ENCODE measurements at places on chromosomes 2 and 18. TPM values are rescaled to one million over a fixed set of nuclear protein-coding genes. Genes with fewer than 3 reads are reported as not detected.

The TSPYL6 gene
- not detected for total RNA-seq

The GREB1L gene
- 2.2 TPM for total RNA-seq

The CD207 gene
- not detected for total RNA-seq

The PKDCC gene
- total RNA-seq = 32.9 TPM

The RAB27B gene
- total RNA-seq = 20.5 TPM

The GPR39 gene
- 8.5 TPM for total RNA-seq

The RGPD4 gene
- not detected for total RNA-seq
